ENCODE measurements at places on chromosomes 1 and 21.
A peak's percentile ranks its signal among the peaks of the same experiment; 100 is the strongest.

- DNase-seq, result no peak
Observed at GRCh38 chr1:47434051-47434842, 3.6 kb upstream of the FOXD2 start.

DNA sequence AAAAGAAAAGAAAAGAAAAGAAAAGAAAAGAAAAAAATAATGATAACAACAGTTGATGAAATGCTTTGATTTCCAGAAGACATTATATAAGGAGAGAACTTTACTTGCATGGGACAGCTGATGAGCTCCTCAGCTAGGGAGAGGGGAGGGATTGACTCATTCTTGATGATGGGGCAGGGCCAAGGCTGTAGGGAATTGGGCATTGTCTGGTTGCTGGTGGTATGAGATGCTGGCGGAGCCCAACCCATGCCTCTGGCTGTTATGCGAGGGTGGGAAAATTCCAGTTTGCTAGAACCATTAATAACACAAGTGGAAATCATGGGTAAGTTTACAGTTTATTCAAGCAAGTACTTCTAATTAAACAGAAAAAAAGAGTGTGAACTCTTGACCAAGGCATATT, 36.0 kb upstream of the KIF26B start:
- DNase-seq, result no peak

GRCh38 chr1:227950735-227951346, 3.1 kb upstream of the WNT9A start:
- DNase-seq, result no peak

DNA sequence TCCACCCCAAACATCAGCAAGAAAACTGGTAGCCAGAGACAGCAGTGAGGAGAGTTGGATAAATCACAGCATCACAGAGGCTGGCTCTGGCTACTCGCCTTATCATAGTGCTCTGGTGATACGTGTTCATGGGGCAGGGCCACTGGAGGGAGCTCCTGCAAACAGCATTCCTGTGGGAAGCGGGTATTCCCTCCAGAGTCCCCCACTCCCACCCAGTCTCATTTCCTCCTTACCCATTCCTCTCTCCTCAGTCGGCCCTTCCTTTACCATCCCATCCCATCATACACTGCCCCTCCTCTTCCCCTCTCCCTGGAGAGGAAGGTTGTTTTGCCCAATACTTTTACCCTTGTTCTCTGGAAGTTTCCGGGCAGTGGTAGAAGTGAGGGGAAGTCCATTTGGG, 7.1 kb downstream of the NHLH2 start:
- no peak for DNase-seq

- no peak for DNase-seq
Observed at GRCh38 chr1:147904726-147905125, 2.1 kb downstream of the GJA8 start.

DNA sequence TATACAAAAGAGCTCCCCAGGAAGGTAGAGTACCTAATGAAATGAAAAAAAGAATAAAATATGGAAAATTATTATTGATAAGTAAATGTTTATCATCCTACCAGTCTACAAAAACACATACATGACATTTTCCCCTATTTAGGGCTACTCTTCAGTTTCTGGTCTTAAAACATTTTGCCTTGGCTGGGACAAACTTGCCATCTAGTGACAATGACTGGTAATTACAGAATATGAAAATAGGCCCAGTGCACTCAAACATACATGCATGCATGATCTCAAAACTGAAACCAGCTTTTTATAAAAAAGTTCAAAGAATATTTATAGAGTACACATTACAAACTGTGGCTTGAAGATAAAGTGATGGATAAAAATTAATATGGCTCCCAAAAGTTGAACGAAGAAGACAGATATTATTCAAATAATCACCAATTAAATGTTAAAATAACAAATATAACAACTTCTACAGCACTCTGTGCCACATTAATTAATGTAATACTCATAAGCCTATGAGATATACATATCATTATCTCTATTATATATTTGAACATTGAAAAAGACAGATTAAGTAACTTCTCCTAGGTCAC, 10.5 kb upstream of the RNPC3 start:
- peak; percentile 35 for DNase-seq

- DNase-seq, result no peak
Observed at GRCh38 chr21:16800536-16801275, 712.1 kb upstream of the CXADR start.

DNA sequence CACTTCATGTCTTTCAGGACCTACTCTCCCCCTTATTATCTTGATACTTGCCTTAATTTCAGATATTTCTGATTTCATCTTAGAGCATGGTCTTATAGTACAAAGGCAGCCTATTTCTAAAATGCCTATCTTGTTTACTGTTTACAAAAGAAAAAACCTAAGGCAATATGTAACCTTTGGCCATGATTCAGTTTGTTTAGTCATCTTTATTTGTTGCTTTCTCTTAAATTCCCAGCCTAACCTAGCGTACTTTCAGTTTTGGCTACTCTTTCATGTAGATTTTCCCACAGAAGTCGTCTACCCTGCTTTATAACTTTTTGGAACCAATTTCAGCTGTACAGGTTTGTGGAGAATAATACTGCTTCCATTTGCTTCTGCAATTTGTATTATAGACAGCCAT, 81.8 kb downstream of the KIF1B start:
- DNase-seq, result no peak

DNA sequence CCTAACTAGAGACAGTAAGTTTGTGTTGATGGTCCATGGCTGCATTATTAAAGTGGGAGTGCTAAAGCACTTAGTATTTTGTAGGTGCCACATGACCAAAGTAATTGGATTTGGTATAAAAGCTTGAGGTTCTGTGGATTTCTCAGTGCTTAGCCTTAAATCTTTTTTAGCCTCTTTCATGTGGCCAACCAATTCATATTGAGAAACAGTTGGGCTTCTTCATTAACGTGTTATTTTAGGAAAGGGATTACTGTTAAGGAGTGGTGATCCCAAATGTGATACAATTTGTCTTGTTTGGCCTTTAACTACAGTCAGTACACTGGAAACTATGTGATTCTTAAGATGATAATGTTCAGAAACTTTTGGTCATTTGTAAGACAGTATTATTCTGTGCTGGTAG, 25.5 kb downstream of the MAN1A2 start:
- no peak for DNase-seq

DNA sequence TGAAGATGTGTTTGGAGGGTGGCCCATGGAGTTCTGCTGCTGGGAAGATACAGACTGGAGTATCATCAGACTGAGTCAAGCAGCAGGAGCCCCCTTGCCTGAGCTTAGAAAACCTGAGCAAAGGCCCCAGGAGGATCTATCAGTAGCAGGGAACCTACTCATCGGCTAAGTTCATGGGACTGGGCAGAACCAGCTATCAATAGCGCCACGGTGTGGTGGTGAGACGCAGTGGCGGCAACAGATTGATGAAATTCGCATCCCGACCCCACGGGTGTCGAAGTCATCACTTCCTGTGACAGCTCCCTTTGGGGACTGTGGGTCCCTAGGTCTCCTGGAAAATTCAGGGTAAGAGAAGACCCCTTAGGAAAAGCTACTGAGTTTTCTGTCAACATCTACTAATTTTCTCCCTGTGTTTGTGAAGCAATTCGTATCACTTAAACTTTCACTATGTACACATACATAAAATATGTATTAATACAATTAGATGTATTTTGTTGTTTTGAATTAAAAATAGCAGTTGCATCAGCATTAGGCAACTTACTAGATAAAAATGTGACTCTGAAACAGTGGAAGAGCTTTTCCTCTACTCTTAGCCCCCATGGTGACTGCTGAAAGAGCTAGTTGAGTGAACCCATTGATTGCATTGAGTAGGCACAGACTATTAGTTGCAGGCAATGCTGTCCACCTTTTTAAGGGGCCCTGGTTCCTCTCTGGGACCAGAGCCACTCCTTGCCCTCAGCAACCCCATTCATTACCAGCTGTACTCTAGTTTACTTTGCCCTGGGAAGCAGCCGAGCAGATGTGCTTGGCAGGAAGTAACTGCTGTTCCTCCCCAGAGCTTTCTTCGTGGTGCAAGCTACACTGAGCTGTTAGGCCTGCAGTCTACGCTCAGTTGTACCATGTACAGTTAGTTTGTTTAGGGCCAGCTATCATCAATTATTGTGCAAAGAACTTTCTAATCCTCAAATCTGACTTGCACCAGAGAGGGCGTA, 7.3 kb upstream of the CACNA1S start:
- peak; percentile 22 for DNase-seq

DNA sequence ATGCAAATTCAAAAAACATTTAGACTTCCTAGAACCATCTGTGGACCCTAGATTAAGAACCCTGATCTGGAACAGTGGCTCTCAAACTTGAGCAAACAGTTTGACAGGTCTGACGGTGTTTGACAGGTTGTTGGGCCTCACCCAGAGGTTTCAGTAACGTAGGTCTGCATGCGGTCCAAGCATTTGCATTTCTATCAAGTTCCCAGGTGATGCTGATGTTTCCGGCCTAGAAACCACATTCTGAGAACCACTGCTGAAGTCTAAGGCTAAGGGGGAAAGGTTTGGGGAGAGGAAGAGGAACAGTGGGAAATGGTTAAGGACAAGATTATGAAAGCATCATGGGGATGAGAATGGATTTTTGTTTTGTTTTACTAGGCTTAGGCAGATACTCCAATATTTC, 48.6 kb downstream of the MDM4 start:
- DNase-seq, result no peak

- no peak for DNase-seq
Observed at GRCh38 chr1:8625491-8625890, 191.9 kb downstream of the RERE start.

DNA sequence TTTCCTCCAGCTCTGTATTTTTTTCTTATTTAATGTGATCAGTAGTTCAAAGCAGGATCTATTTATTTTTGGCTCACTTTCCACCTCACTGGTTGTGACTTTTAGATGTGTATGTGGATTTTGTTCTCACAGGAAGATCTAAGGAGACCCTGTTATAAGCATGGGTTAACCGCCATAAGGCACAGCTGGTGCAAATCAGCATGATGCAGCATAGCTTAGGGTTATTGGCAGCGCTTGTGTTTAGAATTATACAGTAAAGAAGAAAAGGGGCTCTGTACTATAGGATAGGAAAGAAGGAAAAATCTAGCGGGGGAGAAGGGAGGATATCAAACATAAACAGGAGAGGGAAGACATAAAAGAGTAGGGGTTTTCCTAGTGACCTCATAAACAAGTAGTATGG, 26.9 kb upstream of the RGL1 start:
- DNase-seq, result peak; percentile 40

- no peak for DNase-seq
Observed at GRCh38 chr1:64497088-64497883, 27.4 kb downstream of the CACHD1 start.

- DNase-seq, result no peak
Observed at GRCh38 chr1:183301239-183301638, 115.2 kb downstream of the LAMC2 start.

- no peak for DNase-seq
Observed at GRCh38 chr1:42145389-42145716, 7.9 kb upstream of the GUCA2B start.

All from NCI-H2171 treated with DMSO at 0.1 percent for 48 hours (cell line).